ENCODE measurements at places on chromosomes 4 and X. TPM values are rescaled to one million over a fixed set of nuclear protein-coding genes. Genes with fewer than 3 reads are reported as not detected.

Gene SLC9A7
- 48.3 TPM for total RNA-seq

Gene KLHL13
- total RNA-seq: 0.43 TPM

Gene STATH
- not detected for total RNA-seq

Gene DOK7
- not detected for total RNA-seq

Gene SLC16A2
- 55.3 TPM for total RNA-seq

Gene MAP7D2
- total RNA-seq: 0.32 TPM

Gene DAPP1
- not detected for total RNA-seq

Gene ERAS
- total RNA-seq: not detected
